CD4-positive, alpha-beta T cell treated with Interleukin-21 for 1 hour (primary cell): ENCODE measurements at places on chromosomes 11 and 22.

DNA sequence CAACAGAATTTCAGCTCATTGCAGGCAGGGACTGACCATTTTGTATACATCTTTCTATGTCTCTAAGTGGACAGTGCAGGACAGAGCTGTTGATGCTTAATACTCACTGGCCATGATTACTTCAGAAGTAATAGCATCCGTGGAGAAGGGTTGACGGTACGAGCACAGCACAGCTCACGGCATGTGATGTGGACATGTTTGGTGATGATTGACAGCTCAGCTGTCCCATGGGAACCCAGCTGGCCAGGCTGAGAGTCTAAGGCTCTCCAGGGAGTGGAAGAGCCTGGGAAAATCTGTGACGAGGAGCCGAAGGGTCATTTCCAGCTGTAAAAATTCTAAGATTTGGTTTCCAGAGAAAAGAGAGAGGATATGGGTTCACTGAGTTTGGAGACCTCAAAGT, 198.2 kb downstream of the SNX19 start:
- DNase-seq = no peak

GRCh38 chr11:112614605-112615004, 346.6 kb upstream of the NCAM1 start:
- DNase-seq = no peak

- no peak for DNase-seq
Observed at GRCh38 chr22:23072077-23072910, 2.0 kb downstream of the GNAZ start.

- peak; percentile 86 for DNase-seq
Observed at GRCh38 chr11:6402561-6402981, 12.3 kb downstream of the SMPD1 start.

DNA sequence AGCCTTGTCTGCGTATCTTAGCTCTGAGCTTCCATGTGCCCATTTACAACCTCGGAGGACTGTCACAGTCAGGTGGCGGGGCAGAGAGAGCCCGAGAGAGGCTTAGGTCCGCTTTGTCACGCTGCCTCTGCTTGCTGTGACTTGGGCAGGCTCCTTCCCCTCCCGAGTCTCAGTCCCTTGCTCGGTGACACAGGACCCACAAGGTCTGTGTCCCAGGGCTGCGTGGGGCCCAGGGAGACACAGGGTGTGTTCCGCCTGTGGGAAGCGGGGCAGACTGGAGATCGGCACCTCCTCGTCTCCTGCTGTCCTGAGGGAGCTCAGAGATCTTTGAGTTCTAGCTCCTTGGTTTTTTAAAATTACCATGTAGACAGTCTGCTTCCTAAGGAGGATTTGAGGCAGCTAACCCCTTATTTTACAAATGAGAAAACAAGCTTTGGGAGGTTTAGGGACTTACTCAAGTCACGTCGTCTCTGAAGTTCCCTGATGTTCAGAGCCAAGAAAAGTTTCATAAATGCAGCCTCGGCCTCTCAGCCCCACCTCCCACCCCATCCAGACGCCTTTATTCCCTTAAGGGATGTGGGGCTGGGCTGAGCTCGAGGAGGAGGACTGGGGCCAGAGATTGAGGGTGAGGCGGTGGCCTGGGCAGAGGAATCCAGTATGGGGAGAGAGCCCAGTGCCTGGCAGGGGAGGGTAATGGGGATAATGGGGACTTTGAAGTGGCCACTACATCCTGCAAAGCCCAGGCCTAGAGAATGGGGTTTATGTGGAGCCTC, 103.6 kb downstream of the NECTIN1 start:
- DNase-seq = no peak

DNA sequence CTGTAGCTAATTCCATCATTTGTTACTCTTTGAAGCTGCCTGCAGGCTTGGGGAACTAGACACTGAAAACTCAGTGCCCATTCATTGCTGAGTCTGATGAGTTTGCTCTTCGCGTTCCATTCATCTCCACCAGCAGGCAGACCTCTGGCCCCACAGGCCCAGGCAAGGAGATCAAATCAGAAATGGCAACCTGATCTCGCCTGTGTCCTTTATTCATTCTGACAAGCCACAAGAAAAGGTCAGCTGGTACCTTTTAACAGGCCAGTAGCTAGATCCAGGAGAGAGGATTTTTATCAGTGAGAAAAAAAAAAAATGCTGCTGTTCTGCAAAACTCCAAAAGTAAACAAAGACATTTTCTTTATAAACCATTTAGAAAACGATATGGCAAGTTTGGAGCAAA, 742.5 kb downstream of the ETS1 start:
- DNase-seq = no peak

GRCh38 chr22:37627545-37627944, 11.9 kb upstream of the SH3BP1 start:
- DNase-seq = peak; percentile 65

DNA sequence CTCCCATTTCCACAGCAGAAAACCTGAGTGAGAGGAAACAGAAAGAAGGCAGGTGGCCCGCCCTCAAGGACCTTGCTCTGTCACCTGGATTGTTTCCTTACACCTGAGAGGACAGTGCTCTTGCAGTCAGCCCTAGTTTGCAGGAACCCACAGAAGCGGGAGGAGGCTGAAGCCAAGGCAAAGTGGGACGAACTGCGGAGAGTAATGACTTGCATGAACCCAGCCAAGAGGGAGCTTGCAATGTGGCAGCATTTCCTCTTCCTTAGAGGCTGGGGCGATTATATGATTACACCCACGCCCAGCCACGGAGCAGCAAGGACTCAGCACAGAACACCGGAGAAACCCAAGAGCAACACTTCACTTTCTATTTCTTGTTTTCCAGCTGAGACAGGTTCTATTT, 102.6 kb downstream of the SPON1 start:
- no peak for DNase-seq

- DNase-seq = peak; percentile 81
Observed at GRCh38 chr11:65431451-65432099, 9.0 kb downstream of the NEAT1 start.

GRCh38 chr11:46127150-46127638, 5.9 kb upstream of the PHF21A start:
- DNase-seq = peak; percentile 84
